ENCODE measurements at places on chromosomes 4 and X.

GRCh38 chrX:22314211-22314610 is 41.5 kb downstream of the CBLL2 start:
- DNase-seq = no peak

DNA sequence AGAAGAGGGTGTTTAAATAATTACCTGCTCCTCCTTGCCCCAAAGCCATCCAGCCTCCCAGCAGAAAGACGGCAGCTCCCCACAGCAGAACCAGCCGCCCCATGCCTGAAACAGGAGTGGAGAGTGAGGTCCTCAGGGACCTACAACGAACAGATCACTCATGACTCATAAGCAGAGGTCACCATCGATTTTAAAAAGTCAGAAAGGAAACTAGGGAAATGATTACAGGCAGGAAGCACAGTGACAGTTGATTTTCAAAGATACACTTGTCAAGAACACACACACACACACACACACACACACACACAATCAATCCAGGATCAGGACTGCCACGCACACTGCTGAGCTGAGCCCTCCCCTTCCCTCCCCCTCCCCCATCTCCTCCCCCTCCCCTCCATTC is at the start of gene CRLF2:
TSS of gene CRLF2 (minus strand) at position 118 of the 400 bp plus-strand sequence. CDS start at position 103, 15 bp downstream.
- no peak for DNase-seq

DNA sequence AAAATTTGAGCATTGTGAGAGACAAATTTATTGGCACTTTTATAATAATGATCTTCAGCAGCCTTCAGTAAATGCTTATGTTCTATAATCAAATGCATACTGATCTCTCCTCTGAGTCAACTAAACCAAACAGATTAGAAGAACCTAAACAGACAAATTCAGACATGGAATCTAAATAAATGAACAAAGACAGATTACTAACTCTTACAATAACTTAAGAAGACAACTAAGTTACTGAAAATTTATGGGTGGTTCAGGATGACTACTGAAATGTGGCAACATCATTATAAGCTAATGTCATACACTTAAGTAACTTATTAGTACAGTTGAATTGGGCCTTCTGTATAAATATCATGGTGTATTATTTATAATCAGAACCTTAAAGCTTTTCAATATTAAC is 127.3 kb downstream of the NEK1 start:
- no peak for DNase-seq

DNA sequence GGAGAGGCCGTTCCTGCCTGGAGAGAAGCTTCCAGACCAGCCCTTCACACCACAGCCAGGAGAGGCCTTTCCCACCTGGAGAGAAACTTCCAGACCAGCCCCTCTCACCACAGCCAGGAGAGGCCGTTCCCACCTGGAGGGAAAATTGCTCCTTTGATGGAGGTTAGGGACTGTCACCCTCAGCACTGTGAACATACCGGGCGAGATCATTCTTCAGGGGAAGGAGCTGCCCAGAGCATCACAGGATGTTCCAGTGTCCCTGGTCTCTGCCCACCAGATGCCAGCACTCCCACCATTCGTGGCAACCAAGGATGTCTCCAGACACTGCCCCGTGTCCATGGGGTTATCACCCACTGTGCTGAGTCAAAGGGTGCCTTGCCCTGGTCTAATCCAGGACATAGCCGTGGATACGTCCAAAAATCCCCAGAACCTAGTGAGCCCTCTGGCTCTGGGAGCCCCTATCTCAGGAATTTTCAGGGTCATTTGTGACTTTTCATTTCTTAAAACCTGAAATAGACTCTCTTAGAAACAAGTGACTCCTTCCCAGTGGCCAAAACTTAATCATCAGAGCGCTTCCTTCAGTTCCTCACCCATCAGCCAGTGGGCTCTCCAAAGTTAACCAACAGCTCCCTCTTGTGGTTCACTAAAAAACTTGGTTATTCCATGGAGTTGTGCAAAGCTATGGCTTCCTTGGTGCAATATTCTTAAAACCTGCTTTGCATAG is 80.2 kb downstream of the CRMP1 start:
- DNase-seq = no peak

- DNase-seq = no peak
These were observed 100.3 kb upstream of the DDIT4L start for GRCh38 chr4:100290585-100290984.

DNA sequence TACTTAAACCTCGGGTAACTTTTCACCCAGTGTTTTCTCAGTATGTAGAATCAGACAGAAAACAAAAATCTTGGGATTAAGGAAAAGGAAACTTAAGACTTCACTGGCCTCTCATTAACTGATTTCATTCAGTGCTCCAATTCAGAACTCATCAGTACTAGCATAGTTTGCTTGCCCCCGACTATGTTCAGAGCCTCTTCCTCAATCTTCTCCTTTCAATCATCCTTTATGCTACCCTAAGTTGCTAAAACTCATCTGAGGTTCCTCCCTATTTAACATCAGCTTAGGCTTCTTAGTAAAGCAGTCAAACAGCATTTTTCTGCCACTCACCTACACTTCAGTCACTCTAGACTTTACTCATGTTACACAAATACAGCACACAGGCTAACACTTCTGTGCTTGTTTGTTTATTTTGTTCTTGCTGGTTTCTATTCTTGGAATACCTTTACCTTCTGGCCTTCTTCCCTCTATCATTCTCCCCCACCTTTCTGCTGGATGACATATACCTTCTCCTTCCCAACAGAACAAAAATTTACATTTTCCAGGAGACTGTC is 163.0 kb upstream of the TLL1 start:
- DNase-seq = no peak

- DNase-seq = no peak
These were observed 195.3 kb upstream of the LNX1 start for GRCh38 chr4:53786632-53787031.

DNA sequence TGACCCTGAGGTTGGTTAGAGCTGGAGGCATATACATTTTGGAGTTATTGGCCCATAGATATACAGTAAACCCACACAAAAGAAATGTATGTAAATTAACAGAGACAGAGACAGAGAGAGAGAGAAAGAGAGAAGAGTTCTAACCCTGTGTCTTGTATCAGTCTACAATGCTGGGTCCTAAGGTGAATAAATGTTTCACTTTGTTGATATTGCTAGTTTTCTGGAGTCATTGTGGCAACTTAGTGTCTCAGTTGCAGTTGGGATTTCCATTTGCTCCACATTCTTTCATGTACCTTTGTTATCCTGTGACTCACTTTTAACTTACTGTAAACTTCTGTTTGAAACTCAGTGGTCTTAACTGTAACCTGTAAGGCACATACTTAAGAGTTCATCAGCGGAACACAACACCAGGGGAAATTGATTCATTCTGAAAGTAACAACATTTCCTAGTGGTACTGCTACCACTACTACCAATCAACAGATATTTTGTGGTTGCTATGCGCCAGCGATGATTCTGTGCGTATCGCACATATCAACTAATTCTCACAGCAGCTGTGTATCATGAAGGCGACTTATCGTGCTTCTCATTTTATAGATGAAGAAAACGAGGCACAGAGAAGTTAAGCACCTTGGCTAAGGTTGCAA is 38.5 kb upstream of the ETDA start:
- DNase-seq = no peak

- no peak for DNase-seq
These were observed 21.1 kb downstream of the NOP14 start for GRCh38 chr4:2942037-2942531.

GRCh38 chrX:88439935-88440334 is 307.1 kb upstream of the CPXCR1 start:
- no peak for DNase-seq

- no peak for DNase-seq
These were observed 272.1 kb upstream of the AGTR2 start for GRCh38 chrX:115898382-115899001.

GRCh38 chr4:176742211-176742610 is 50.5 kb downstream of the VEGFC start:
- no peak for DNase-seq

DNA sequence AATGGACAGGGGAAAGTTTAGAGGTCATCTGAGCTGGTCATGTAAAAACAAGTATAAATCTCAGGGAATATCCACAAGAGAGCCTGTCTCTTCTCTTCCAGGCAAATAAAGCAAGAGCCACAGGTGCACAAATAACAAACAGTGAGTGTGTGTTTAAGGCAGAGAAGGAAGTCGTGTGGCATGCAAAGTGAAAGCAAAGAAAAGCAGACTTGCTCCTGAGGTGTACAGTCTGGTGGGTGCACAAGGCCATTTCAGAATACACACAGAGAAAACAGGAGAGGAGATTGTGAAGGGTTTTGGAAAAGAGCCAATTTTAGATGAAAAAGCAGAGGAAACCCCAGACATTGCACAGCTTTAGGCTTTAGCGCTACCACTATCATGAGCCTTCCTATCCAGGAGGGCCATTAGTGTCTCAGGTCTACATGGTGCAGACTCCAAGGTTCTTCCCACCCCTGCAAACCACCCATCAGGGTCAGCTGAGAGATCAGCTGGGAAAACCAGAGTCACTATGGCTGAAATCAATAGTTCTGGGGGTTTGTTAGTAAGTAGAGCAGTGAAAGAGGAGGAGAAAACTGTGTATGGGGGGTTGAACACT is 355.8 kb downstream of the KLHL4 start:
- no peak for DNase-seq

GRCh38 chrX:124726881-124727280 is 380.5 kb downstream of the SH2D1A start:
- DNase-seq = no peak

- DNase-seq = no peak
These were observed 70.2 kb upstream of the EFNB1 start for GRCh38 chrX:68758671-68759070.

DNA sequence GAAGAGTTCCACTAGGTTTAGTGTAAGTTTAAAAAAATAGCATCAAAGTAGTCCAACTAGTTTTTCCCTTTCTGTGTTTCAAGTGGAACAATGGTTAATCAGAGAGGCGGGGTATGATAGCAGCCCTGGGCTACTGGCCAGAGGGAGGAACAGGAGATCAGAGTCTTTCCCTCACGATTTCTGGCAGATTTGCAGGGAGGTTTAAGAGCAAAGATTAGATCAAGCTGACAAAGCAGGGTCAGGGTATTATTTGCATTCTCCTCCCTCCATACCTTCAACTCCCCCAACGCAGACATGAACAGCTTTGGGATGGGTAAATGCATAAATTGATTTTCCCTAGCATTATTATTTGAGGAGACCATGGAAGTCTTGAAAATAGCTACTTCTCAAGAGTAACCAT is 277.6 kb upstream of the DIAPH2 start:
- no peak for DNase-seq

DNA sequence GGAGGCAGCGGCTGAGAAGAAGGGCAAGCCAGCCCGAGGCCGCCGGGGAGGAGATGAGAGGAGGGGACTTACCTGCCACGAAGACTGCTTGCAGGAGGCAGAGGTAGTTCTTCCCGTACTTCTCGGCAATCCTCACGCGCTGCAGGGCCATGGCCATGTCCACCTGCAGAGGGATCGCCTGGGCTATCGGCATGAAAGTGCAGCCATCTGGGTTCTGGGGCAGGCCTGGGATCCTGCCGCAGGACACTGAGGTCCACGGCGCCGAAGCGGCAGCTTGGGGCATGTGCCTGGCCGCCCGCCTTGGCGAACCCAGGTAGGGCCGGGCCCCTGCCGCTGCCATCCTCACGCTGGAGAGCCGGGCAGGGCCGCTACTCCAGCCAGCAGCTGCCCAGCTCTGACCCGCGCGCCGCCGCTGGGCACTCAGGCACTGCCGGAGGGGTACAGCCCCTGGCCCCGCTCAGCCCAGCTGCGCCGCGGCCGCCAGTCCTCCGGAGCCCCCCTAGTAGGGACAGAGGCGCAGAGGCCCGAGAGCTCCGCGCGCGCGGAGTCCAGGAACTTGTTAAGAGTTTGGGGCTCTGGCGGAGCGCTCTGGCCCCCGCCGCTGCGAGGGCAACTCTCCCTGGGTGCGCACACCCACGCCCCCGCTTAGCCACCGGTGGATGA is 16.0 kb downstream of the MCF2 start:
- no peak for DNase-seq

- no peak for DNase-seq
These were observed 600.7 kb downstream of the CCSER1 start for GRCh38 chr4:90727938-90728337.

- no peak for DNase-seq
These were observed 226.9 kb upstream of the ANXA3 start for GRCh38 chr4:78324625-78325024.

DNA sequence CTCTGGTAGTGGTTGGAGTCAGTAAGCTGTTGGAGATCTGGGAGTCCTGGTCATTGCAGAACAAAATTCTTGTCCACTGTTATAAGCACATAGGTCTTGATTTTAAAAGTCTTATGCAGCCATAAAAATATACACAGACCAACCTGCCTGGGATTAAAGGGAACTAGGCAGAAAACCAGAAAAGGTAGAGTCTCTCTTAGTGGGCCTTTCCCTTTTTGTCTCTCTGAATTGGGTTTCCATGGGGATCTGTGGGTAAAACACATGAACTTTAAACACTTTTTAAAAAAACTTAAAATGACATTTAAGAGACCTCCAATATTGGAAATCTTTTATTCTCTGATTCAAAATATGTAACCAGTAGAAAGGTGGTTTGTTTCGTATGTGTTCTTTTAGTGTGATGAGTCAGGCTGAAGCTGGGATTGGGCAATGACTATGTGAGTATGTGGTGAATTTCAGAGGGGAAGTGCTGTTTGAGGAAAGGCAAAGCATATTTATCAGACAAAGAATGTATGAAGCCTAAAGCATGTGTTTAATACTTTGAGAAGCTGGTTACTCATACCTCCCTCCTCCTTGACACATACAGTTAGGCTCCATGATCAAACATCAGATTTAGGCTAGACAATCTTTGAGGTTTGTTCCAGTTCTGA is 29.6 kb downstream of the SLC16A2 start:
- no peak for DNase-seq

DNA sequence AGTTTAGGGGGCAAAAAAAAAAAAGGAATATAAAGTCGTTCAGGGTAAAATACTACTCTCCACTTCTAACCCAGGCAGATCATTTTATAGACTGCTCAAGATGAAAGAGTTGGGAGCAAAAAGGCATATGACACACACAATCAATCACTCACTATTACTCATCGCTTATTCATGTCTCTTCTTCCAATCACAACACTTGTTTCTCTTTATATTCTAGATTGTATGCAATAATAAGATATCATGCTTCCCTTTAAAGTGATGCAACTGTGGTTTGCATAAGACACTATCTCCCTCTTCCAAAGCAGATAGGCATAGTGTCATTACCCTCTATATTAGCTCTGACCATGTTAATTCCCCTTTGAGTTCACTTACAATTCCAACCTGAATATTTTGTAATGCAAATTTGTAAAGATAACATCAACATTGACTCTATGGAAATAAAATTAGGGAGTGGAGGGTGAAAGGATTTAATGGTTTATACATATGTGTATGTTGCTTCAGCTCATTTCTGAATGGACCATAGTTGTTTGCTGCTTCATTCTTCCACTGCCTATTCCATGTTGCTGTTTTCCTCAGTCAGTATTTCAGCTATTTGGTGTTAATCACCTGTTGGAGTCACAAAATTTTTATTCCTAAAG is 154.9 kb upstream of the EPHA5 start:
- no peak for DNase-seq

- DNase-seq = no peak
These were observed 31.8 kb upstream of the ZCCHC13 start for GRCh38 chrX:74272230-74272629.

GRCh38 chrX:13898083-13898482 is 81.2 kb upstream of the GPM6B start:
- DNase-seq = peak; percentile 2

All from hypothalamus (tissue), 51 donors.